ENCODE measurements at places on chromosomes 1 and 21.

- DNase-seq, result no peak
These were observed 411.3 kb downstream of the DISC1 start for GRCh38 chr1:232037774-232038388.

DNA sequence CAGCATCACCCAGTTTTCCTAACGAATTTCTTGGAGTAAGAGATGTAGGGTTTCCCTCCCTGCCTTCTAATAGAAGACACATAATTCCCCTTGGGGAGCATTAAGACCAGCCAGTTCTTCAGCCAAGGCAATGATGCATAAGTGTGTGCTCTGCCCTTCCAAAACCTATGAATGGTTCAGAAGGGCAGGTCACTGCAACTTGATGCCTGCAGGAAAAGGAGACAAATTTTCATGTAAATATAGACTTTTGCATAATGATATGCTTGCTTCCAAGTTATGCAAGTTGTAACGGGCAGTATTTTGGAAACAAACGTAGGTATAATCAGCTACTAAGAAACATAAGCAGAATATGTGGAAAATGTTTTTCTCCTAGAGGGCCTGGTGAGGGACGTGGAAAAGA is 31.6 kb downstream of the PTGS2 start:
- no peak for DNase-seq

DNA sequence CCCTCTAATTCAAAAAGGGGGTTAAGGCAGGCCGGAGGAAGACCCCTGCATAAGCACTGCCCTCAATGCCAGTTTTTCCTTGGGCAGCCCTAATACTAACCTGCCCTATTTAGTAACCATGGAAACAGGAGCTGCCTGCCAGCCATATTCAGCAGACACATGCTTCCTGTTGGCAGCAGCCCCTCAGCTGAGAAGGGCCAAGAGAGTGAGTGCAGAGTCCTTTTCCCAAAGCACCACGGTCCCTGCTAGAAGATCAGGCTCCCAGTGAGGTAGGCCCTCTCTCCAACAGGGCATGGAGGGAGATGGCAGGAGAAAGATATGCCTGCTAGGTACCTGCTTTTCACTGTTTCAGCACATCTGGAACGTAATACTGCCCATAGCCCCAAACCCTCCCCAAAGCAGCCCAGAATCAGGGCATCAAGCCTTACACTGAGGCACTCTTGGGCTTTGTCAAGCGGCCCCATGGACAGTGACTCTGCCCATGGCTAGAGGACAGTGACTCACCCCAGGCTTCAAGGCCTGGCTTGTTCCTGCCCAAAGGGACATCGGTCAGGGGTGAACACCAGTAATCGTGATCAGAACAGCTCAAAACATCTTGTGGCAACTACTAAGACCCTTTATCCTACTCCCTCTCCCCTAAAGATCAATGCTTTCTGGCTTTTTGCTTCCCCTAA is 64.5 kb downstream of the BCAR3 start:
- DNase-seq, result no peak

DNA sequence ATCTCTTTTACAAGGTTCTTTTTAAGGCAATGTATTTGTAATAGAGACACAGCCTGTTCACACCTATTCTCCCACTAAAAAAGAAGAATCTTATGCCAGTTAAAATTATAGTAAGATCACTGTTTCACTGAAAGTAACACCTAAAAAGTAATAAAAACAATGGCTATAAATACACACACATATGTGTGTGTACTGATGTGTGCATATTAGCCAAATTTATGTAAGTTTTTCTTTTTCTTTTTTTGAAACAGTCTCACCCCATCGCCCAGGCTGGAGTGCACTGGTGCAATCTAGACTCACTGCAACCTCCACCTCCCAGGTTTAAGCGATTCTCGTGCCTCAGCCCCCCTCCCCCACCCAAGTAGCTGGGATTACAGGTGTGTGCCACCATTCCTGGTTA is 56.8 kb upstream of the SLC30A10 start:
- no peak for DNase-seq

GRCh38 chr1:22875241-22875640 is 97.4 kb downstream of the LACTBL1 start:
- DNase-seq, result no peak

GRCh38 chr1:56436912-56437417 is 142.4 kb downstream of the PLPP3 start:
- DNase-seq, result no peak

DNA sequence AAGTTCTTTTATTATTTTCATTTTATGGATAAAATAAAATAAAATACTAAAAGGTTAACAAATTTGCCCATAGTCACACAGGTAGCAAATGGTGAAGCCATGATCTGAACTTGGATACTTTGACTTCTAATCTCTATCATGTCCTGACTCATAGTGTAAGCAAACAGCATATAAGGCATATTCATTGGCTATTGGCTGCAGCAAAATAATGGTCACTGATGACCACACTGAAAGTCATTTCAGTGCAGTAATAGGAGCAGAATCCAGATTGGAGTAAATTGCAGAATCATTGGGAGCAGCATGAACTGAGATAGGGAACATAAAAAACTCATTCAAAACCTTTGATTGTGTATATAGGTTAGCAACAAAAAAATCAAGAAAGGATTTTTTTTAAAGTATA is 262.9 kb downstream of the PLA2G4A start:
- no peak for DNase-seq

GRCh38 chr1:221937155-221937953 is 195.5 kb upstream of the DUSP10 start:
- no peak for DNase-seq

DNA sequence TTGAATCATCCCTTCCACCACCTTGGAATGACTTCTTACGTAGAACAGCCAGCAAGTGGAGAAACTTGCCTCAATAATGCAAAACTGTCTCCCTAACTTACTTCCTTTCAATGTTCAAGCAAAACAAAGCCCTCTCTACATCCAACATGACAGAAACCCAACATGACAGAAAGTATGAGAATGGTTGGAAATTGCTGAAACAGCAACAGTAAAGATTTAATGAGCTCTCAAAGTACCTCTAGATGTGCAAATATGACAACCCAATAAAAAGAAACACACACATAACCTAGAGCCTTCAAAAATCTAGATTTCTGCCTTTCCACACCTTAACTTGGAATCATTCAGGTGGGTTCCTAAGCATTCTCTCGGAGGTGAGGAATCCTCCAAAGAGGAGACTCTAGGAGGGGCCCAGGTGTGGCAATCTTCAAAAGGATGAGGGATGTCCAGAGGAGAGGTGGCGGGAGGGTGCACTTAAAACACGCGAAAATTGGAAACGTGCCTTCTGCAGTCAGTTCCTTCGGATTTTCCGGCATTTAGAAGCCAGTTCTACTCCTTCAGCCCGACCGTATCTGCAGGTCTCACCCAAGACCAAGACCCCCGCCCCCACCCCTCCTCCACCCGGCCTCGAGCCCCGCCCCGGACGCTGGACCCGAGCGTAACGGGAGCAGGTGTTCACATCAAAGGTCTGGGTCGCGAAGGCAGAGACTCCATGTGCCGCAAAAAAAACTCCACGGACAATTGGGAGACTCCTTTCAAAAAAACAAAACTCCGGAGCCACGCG is 996 bp upstream of the MGST3 start:
- peak; percentile 9 for DNase-seq

- no peak for DNase-seq
These were observed 73.7 kb downstream of the LMO4 start for GRCh38 chr1:87402241-87403002.

DNA sequence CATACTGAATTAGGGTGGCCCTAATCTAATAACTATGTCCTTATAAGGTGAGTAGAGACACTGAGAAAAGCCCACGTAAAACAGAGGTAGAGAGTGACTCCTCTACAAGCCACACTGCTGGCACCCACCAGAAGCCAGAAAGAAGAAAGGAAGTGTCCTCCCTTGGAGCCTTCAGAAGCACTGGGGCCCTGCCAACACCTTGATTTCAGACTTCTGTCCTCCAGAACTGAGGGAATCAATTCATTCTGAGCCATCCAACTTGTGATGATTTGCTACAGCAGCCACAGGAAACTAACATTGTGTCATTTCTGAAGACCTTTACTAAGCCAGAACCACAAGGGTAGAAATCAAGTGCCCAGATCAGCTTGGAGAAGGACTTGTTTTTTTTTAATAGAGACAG is 15.0 kb downstream of the GNB1 start:
- peak; percentile 75 for DNase-seq

DNA sequence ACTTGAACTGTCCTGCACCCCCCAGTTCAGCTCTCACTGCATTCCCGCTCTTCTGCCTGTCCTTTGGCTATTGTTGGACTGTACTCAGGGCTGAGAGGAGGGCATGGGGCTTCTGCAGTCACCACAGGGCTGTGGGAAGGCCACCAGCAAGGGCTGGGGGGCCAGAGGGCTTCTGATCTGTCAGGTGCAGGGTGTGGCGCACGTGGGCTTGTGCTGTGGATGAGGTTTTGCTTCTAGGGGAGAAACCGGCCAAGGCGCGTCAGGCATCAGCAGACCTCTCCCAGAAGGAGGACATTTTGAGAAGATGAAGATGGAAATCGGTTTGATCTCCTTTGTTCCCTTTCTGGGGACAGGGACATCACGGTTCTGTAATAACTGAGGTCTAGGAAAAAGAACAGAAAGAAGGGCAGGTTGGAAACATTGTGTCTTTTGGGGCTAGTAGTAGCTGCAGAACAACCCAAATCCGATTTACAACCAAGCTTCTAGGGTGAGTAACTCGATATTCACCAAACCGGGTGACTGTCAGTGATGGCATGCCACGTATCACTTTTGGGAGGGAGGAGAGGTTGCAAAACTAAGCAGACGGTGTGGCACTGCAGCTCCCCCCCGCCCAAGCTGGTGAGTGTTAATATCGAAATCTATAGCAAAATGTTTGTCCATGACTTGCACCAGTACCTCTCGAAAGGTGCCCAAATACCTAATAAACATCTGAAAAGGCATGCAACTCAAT is 40.9 kb downstream of the AGPAT3 start:
- DNase-seq, result no peak

DNA sequence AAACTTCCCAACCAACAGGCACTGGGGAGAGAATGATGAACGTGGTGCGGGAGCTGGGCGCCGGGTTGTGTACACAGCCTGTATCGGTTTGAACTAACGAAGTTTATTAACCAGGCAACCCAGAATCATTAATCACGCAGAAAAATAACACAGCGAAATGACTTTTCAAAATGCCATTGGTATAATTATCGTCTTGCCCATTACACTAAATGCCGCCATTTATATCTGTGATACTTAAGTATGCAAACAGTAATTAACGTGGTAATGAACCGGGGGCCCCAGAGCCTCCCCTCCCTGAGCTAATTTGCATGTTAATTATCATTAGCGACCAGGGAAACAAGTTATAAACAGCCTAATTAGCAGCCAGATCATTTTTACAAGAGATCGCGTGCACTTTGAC is 5.1 kb upstream of the TTC34 start:
- no peak for DNase-seq
